Activated T-cell treated with anti-CD3 and anti-CD28 coated beads for 1 hour (primary cell): ENCODE measurements at places on chromosomes 5 and 9.

DNA sequence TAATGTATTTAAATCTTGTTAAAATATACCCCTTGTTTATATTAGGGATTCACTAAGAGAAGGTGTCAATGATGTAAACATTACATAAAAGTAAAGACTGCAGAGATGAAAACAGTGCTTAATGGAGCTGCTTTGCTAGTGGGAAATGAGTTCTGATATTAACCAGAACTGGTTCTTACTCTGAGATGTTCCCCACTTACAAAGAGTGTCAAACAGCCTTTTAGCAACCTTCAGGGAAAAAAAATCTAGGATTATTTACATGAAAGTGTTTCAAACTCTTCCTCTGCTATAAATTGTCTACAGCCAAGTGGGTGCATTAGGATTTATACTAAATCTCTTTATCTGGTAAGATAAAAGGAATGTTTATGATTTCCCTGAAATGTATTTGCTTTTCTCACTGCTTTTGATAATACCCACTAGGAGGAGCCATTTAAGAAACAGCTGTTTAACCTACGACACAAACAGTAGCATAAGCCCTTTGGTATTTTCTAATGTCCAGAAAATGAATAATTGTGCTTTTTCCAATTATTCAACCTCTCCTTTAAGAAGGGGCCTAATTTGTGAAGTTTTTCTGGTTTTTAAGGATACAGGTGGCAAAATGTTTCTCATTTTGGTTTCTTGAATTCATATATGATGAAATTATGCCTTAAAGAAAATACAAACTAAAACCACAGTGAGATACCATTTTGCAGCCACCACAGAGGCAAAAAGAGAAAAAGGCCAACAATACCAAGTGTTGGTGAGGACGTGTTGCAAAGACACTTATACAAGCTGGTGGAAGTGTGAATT is 186.3 kb downstream of the TLE4 start:
- DNase-seq = no peak

GRCh38 chr9:108081112-108081511 is 591.5 kb upstream of the KLF4 start:
- DNase-seq = no peak

GRCh38 chr9:17116400-17116837 is 18.4 kb upstream of the CNTLN start:
- no peak for DNase-seq

- no peak for DNase-seq
Observed at GRCh38 chr9:71985297-71985911, 74.0 kb downstream of the C9orf85 start.

DNA sequence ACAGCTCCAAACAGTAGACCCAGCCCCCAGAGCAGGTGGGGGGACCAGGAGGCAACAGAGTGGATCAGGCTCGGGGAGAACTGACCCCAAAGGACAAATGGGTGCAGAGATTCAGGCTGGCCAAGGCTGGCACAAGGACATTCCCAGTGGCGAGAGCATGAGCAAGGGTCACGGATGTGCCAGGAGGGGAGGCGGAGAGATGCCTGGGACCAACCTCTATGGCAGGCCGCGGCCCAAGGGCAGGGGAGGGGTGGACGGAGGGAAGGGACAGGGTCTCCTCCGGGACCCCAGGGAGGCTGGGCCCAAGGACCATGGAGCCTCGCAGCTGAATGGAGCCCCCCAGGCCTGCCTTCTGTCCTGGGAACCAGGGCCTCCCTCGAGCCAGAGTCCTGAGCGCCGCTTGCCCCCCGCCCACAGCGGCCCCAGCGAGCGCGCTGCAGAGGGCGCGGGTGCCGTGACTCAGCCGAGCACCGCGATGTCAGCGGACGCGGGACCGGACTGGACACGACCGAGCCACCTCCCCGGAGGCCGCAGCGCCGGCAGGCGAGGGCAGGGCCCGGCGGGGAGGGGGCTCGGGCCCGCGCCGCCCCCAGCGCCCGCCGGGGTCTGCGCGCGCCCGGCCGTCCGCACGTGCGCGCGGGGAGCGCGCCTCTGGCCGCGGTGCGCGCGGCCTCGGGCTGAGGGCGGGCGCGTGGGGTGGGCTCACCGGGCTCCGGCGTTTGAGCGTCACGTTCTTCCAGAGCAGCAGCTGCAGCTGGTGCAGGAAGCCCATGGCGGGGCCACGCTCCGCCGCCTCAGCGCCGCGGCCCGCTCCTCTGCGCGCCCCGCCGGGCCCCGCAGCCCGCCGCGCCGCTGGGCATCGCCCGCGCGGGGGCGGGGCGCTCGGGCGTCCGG is at the start of gene ABCA2:
Gene ABCA2 (minus strand): TSS at position 869 of the 894 bp plus-strand sequence. CDS start 97 bp downstream, at position 772.
- DNase-seq = no peak

GRCh38 chr9:137339045-137339907 is 37.2 kb upstream of the NRARP start:
- DNase-seq = no peak

DNA sequence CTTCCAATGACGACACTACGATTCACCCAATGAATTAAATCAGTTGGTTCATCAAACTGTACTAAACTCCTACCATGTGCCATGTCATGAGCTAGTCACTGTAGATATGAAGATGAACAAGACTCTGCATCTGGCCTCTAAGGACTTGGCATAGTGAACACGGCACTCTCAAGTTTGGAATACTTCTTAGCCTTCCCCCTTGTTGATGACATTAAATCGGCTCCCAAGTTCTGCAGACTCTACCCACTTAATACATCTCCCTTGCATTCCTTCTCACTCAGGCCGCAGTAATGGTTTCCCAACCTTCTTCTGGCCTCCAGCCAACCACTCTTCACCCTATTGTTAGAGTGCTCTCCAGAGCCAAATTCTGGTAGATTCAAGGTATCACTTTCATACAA is 184.7 kb downstream of the MAPKAP1 start:
- no peak for DNase-seq

GRCh38 chr5:68710514-68710913 is 383.3 kb upstream of the SLC30A5 start:
- DNase-seq = no peak

- no peak for DNase-seq
Observed at GRCh38 chr5:170293273-170293672, 4.3 kb downstream of the LCP2 start.

GRCh38 chr9:105246656-105247173 is 2.3 kb downstream of the SLC44A1 start:
- no peak for DNase-seq

- DNase-seq = no peak
Observed at GRCh38 chr5:32004404-32004803, 169.7 kb downstream of the GOLPH3 start.

GRCh38 chr9:121862371-121863332 is 211.2 kb downstream of the DAB2IP start:
- DNase-seq = no peak

DNA sequence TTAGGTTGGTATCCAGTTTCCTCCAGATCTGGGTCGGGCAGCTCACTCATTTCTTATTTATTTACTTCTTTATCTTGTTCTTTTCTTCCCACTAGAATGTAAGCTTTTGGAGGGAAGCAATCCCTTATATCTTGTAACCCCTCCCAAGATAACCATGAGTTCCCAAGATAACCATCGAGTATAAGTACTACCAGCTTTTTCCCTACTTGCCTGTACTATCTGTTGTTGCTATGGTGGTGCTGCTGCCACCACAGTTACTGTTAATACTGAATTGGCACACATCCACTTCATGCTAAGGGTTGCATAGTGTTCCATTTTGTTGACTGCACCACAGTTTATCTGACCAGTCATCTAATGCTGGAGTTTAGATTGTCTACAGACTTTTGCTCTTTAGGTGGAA is 19.9 kb downstream of the NUP214 start:
- DNase-seq = no peak

- DNase-seq = no peak
Observed at GRCh38 chr5:2610986-2611385, 140.5 kb downstream of the IRX2 start.

GRCh38 chr5:14208071-14209021 is 65.2 kb downstream of the TRIO start:
- DNase-seq = no peak

GRCh38 chr9:111102793-111103464 is 64.7 kb upstream of the LPAR1 start:
- DNase-seq = no peak

GRCh38 chr5:82984786-82985735 is 92.1 kb downstream of the TMEM167A start:
- DNase-seq = no peak

DNA sequence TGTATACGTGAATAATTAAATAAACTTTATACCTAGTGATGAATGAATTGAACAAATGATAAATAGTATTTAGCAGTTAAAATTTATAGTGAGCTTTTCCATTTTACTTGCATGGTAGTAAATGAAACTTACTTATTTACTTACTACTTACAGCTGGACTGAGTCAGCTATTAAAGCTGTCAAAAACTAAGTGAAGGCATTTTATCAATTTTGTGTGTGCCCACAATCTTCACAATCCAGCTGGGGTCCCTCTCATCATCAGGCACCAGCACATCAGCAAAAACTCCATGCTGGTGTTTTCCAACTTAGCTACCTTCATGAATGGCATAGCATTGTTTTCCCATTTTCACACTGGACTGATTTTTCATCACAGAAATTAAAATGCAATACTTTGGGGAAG is 81.1 kb downstream of the SAXO1 start:
- DNase-seq = no peak

DNA sequence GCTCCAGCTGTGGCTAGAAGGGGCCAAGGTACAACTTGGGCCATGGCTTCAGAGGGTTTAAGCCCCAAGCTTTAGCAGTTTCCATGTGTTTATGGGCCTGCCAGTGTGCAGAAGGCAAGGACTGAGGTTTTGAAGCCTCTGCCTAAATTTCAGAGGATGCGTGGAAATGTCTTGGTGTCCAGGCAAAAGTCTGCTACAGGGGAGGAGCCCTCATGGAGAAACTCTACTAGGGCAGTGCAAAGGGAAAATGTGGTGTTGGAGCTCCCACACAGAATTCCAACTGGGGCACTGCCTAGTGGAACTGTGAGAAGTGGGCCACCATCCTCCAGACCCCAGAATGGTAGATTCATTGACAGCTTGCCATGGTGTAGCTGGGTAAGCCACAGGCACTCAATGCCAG is 527.2 kb upstream of the RORB start:
- DNase-seq = no peak

GRCh38 chr9:8857926-8858595 is 1058.5 kb upstream of the DMAC1 start:
- DNase-seq = no peak

DNA sequence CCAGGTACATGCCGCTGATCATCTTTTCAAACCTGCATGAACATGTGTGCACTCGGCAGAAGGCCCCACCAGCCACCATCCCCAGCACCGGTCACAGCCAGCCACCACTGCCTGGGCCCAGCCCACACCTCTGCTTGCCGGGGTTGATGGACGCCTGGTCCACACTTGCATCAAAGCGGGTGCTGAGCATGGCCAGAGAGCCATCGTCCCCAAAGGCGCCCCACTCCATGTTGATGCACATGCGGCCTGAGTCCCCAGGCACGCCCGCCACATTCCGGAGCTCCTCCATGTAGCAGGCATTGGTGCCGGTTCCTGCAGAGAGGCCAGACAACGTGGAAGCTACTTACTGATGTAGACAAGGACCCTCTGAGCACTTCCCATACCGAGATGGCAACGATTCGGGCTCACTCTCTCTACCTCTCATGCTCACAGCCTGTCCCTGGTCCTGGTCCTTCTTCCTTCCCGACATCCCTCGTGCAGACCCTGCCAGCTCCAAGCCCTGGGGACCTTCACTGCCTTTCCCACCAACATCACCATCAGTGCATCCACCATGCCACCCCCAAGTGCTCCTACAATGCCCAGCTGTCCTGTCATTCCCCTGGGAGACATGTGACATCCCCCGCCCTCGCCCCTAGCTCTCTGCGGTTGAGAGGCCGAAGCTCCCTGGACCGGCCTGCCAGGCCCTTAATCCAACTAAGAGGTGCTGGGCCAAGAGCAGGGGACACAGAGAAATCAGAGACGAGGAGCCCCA is 17.2 kb downstream of the HK3 start:
- DNase-seq = no peak

DNA sequence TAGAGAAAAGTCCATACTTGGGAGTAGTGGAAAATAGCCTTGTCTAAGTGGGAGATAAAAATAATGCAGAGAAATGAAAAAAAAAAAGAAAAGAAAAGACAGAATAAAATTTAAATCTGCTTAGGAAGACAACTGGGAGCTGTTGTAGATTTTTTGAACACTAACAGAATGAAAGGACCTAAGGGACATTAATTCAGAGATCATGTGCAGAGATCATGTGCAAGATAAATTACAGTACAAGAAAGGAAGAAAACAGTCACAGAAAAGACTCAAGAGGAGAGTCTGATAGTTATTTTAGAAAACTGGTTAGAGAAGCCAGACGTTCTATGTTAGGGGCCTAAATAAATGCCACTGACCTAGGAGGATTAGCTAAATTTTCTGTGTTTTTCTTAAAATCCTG is 1226.8 kb upstream of the NUDT12 start:
- no peak for DNase-seq

- no peak for DNase-seq
Observed at GRCh38 chr9:72102520-72102919, 42.1 kb upstream of the C9orf57 start.

GRCh38 chr9:123044586-123044985 is 11.1 kb downstream of the GPR21 start:
- no peak for DNase-seq

DNA sequence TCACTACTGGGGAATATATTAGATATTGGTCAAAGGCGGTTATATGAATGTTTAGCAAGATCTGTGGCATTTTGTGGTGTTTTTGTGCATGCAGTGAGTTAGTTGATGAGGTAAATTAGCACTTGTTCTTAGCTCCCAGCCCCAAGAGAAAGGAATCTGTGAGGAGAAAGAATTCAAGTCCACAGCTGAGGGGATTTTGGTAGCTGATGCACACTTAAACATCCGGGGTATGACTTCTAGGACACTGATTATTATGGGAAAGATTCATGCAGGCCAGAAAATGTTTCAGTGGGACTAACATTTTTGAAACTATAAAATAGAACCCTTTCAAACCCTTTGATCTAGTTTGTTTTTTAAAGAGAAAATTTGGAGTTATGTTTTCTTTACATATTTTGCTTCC is 118.2 kb upstream of the RPS23 start:
- DNase-seq = no peak

DNA sequence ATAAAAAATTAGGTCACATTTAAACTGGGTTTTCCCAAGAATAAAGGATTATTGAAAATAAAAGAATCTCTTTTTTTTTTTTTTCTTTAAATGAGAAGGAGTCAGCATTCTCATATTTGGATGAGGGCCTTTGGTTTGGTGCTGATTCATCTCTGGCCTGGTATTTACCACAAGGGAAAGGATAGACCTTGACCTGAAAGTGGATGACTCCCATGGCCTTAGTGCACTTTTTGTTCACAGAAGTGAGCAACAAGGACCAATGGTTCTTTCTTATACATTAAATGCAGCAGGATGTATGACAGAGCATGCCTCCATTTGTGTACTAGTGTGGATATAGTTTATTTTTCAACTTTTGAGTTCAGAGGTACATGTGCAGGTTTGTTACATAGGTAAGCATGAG is 6.9 kb downstream of the YTHDC2 start:
- no peak for DNase-seq

GRCh38 chr5:143426437-143426991 is 23.0 kb upstream of the NR3C1 start:
- DNase-seq = no peak

- DNase-seq = no peak
Observed at GRCh38 chr9:110936237-110936636, 102.0 kb downstream of the LPAR1 start.
